ENCODE measurements at places on chromosomes 12 and 14.

GRCh38 chr12:94812345-94812744 is 162.0 kb upstream of the TMCC3 start:
- no peak for DNase-seq

DNA sequence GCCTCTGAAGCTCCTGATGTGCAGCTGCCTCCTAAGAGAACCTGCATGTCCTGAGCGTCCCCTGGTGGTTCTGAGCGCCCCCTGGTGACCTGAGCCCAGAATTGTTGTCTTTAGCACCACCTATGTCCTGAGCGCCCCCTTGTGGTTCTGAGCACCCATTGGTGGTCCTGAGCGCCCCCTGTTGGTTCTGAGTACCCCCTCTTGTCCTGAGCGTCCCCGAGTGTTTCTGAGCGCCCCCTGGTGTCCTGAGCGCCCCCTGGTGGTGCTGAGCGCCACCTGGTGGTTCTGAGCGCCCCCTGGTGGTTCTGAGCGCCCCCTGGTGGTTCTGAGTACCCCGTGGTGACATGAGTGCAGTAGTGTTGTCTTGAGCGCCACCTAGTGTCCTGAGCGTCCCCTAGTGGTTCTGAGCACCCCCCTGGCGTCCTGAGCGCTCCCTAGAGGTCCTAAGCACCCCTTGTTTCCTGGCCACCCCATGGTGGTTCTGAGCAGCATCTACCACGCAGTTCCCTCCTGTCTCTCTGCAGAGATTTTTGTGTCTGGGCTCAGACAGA is 782.5 kb downstream of the TMEM121 start:
- DNase-seq, result peak; percentile 49

DNA sequence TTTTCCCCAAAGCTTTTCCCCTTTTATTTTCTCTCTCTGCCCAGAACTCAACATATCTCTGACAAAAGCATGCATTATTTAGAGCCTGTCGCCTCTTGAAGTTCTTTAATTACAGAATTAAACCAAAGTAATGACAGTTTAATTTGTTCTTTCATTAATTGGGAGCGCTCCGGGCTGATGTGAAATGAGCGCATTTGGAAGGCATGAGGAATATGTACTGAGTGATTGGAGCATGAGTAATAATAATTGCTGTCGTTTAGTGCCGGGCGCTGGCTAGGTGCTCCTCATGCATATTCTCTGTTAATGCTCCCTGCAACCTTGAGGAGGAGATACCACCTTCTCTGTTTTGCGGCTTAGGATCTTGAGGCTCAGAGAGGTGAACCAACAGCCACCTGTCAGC is 120.5 kb downstream of the SLC25A47 start:
- DNase-seq, result no peak

- no peak for DNase-seq
These were observed 120.4 kb downstream of the NEDD1 start for GRCh38 chr12:97027482-97027881.

- DNase-seq, result no peak
These were observed 46.7 kb downstream of the TGFB3 start for GRCh38 chr14:75934998-75935628.

DNA sequence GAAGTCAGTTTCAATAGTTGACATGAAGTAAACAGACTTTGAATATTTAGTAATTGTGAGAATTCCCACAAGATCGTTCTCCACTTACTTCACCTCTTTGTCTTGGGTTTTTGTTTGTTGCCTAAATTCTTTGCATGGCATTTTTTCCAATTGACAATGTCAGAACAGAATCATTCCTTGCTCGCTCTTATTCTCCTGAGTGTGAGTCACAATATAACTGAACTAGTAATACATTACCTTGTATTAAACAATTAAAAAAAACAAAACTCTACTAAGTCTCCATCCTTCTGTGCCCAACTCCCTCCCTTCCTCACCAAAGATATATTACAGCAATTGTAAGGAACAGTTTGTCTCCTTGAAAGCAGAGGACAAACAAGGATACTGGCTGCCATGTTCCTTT is 638.8 kb upstream of the NOVA1 start:
- no peak for DNase-seq

DNA sequence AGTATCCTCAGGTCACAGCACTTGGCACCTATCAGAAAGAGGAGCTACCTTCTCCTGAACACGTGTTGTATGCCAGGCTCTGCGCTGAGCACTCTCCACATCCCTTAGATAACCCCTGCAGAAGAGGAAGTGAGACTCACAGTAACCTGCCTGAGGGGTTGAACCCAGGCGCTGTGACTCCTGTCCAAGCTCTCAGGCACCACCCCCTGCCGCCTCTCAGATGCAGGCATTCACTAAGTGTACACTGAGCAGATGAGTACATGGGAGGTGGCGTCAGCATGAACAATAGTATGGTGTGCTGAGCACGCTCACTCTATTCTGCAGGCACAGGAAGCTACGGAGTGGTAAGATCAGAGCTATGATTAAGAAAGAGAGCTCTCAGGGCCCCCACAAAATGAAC is 21.0 kb upstream of the RIC8B start:
- no peak for DNase-seq

DNA sequence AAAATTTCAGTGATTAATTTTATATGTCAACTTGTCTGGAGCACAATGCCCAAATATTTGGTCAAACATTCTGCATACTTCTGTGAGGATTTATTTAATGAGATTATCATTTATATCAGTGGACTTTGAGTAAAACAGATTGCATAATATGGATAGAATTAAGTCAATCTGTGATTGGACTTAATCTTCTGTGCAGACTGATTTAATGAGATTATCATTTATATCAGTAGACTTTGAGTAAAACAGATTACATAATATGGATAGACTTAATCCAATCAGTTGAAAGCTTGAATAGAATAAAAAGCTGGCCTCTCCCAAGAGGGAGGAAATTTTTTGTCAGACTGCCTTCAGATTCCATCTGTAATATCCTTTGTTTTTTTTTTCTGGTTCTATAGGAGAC is 1413.2 kb downstream of the LRFN5 start:
- no peak for DNase-seq

- DNase-seq, result no peak
These were observed 234.2 kb upstream of the FBXO33 start for GRCh38 chr14:39666386-39666785.

- no peak for DNase-seq
These were observed 12.7 kb downstream of the HIP1R start for GRCh38 chr12:122847921-122848421.

DNA sequence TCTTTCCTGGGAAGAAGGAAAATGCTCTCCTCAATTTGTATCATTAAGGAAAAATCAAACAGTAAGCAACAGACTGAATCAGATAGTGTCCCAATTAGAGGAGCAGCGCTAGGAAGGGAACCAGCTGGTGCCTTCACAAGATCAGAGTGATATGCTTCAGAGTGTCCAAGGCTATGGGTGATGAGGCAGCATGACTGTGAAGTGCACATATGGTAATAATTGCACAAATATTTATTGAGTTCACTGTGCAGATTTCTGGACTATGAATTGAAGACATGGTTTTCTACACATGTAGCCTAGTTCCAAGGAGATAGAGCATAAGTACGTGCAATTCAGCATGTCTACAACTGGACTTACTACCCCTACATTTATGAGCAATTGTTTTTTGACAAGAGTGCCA is 78.8 kb upstream of the EVL start:
- no peak for DNase-seq

DNA sequence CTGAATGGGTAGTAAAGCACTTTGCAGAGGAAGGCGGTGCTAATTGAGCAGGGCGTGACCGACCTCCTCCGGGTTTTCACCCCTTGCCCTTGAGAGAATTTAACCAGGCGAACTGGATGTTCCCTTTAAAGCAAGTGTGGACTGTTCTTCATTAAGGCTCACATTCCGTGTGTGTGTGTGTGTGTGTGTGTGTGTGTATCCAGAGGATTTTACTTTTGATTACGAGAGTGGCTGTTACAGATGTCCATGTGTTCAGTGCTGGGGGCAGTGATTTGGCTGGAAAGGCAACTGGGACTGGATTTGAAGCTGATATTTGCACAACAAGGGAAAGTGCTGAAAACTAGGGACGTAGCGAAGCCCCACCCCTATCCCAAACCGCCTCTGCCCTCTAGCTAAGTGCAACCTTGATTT is 2.2 kb downstream of the TMEM132C start:
- no peak for DNase-seq

DNA sequence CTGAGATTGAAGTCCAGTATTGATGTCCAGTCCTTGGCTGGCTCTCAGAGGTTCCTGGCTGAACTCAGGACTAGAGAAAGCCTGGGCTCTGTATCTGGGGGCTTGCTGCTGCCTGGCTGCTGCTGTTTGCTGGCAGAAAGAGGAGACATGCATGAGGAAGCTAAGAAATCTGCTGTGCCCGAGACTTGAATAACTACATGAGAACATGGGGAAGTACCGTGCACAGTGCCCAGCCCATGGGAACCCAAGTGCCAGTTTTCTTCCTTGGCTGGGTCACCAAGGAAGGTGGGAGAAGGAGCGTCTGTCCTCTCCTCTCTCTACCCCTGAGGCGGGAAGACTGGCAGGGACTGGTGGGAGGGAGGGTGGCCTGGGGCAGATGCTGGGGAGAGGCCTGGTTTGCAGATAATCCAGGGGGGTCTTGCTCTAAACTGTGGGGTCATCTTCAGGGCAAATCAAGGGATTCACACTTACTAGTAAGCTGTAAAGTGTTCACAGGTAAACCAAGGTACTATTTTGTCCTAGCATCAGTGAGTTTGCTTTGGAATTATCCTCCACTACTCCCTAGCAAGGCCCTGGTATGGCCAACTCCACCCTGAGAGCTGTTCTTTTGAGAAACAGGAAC is 13.8 kb upstream of the ZFP36L1 start:
- DNase-seq, result peak; percentile 29

GRCh38 chr12:51926064-51926632 is 18.8 kb downstream of the ACVRL1 start:
- no peak for DNase-seq

GRCh38 chr14:49203676-49204075 is 382.5 kb downstream of the RPS29 start:
- no peak for DNase-seq

DNA sequence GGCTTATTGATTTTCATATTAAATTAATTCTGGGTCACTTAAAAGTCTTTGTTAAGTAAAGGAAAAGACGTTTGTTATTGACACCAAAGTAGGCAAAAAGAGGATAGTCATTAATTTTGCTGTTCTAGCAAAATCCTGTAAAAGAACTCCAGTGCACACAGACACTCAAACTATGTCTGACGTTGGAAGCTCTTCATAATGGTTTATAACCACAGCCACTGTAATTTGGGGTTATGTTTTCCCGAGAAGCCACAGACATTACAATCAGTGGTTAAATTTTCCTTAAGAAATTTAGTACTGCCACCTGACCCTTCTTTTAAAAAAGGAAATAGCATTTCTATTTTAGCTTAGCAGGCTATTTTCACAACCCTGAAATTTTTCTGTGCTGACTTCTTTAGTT is 267.5 kb downstream of the CCDC91 start:
- no peak for DNase-seq

DNA sequence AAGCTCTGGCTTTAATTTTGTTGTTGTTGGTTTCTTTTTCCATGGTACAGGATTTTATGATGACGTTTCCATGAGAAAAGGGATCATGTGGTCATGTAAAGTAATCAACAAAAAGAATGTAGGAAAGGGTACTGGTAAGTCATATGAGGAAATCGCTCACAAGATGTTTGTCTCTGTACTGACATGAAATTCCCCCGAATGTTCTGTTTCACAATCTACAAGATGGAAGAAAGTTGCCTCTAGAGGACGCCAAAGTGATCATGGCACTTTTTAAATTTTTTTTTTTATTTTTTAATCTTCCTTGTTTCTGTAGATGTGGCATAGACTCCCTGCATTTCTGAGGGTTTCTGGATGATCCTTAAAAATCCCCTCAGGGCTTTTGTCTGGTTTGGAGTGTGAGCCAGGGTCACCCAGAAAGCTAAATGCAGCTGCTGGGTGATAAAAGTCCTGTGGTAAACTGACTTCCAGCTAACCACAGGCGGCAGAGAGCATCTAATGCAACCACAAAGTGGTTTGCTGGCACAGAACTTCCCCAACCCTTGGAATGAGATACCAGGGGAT is 393.5 kb downstream of the CCDC91 start:
- no peak for DNase-seq

DNA sequence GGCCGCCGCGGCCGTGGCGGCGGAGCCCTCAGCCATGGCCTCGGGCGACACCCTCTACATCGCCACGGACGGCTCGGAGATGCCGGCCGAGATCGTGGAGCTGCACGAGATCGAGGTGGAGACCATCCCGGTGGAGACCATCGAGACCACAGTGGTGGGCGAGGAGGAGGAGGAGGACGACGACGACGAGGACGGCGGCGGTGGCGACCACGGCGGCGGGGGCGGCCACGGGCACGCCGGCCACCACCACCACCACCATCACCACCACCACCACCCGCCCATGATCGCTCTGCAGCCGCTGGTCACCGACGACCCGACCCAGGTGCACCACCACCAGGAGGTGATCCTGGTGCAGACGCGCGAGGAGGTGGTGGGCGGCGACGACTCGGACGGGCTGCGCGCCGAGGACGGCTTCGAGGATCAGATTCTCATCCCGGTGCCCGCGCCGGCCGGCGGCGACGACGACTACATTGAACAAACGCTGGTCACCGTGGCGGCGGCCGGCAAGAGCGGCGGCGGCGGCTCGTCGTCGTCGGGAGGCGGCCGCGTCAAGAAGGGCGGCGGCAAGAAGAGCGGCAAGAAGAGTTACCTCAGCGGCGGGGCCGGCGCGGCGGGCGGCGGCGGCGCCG is 381 bp downstream of the YY1 start:
- DNase-seq, result peak; percentile 45

- DNase-seq, result no peak
These were observed 21.5 kb downstream of the METAP2 start for GRCh38 chr12:95495433-95495832.

DNA sequence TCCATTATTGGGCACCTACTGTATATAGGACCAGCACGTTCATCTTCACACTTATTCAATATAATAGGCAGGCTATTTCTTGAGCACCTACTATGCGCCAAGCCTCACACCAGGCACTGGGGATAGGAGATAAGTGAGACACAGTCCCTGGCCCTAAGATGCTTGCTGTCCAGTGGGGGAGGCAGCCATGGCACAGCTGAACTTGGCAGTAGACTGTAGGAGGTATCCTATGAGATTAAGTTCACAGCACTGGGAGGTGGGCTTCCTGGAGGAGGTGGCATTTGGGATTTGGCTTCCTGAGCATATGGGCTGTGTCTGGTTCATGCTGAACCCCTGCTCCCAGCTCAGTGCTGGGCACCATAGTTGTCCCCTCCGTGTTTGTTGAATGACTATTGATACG is 65.1 kb downstream of the MVK start:
- no peak for DNase-seq

- DNase-seq, result no peak
These were observed 87.8 kb downstream of the DICER1 start for GRCh38 chr14:95069547-95069946.

GRCh38 chr12:51270951-51271518 is 820 bp upstream of the SMAGP start:
- no peak for DNase-seq

All from colonic mucosa (tissue), 4 donors.